Myocyte (in vitro differentiated cells): ENCODE measurements at places on chromosomes 2 and 18.

DNA sequence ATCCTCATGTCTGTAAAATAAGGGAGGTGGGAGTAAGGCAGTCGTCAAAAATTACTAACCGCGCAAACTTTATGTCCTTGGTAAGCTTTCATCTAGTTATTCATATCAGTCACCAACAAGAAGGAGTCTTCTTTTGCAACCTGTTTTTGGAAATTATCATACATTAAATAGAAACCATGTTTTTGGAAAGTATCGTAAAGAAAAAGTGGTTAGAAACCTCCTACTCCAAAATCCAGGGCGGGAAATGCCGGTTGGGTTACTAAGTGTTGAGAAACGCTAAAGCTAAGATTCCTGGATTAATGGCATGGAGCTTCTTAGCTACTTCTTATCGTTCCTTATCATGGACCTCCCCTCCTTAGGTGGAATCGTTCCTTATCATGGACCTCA, 778 bp downstream of the BBS5 start:
- DNase-seq: no peak

- no peak for DNase-seq
Measured at GRCh38 chr2:122478771-122479170, 723.3 kb downstream of the TSN start.

- no peak for DNase-seq
Measured at GRCh38 chr2:175726223-175726622, 275.8 kb downstream of the LNPK start.

DNA sequence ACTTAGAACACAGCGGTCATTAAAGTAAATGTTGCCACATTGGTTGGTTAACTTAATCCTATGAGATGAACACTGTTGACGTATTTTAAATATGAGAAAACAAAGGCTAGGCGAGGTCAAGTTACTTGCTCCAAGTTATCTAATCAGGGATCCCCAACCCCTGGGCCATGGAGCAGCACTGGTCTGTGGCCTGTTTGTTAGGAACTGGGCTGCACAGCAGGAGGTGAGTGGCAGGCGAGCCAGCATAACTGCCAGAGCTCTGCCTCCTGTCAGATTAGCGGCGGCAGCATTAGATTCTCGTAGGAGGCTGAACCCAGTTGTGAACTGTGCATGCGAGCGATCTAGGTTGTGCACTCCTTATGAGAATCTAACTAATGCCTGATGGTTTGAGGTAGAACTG, 878.9 kb downstream of the CPS1 start:
- DNase-seq: no peak

- no peak for DNase-seq
Measured at GRCh38 chr2:197164141-197164754, 146.3 kb downstream of the ANKRD44 start.

DNA sequence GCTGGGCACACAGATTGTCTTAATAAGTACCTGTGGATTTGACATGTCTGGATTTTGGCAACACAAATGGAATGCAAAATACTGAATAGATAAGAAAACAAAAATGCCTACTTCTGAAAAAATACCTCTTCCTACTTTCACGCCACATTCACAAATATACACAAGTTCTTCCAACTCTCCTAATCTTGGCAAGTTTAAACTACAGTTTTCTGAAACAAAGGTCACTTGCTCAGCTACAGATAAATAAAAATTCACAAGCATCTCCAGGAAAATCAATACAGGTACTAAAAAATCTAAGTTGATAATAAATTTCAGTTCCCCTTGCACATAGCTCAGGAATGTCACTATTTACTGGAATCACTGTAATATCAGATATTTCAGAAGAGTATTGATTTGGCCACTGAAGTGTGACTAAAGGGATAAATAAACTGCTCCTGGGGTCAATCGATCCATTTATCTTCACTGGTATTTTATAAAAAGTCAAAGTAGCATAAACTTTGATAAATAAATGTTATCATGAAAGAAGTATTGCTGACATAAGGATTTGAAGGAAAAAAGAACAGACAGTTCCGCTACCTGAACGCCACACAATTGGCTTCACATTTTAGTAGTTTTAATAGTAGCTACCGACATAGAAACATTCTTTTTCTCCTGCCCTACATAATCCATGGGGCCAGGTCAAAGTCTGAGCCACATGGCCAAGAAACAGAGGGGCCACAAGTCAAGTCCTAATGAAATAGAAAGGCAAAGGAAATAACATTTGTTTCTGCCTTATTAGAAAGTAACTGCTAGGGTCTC, 243.1 kb downstream of the AFF3 start:
- no peak for DNase-seq

DNA sequence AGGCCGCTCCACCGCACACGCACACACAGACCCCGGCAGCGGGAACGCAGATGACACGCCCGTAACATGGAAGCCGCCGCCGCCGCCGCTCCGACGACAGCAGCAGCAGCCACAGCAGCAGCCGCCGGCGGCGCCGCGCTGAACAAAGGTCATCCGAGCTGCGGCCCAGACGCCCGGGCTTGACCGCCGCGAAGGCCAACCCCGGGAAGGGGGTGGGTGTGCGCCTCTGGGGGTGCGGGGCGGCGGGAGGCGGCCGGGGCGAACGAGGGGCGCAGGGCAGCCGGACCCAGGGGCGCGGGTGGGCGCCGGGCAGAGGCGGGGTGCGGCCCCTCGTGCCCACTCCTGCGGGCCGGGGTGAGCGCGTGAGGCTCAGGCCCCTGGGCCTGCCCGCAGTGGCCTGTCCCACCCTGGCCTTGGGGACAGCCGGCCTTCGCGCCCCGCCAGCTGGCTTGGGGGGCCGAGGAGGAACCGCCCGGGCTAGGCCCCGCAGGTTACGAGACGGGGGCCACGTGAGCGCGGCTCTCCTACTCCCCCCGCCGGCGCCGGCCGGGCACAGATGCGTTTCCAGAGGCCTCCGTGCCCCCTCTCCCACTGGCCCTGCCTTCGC, 1.0 kb upstream of the ZNF532 start:
- DNase-seq: peak; percentile 55

DNA sequence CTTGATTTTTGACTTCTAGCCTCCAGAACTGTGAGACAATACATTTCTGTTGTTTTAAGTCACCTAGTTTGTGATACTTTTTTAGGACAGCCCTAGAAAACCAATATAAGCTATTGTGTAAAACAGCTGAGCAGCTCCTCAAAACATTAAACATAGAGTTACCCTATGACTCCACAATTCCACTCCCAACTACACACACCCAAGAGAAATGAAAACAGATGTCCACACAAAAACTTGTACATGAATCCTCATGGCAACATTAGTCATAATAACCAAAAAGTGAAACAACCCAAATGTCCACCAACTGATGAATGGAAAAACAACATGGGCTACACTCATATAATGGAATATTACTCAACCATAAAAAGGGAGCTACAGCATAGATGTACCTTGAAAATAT, 32.6 kb downstream of the TNS1 start:
- DNase-seq: no peak

GRCh38 chr2:239180526-239181073, 220.2 kb downstream of the HDAC4 start:
- no peak for DNase-seq

- peak; percentile 88 for DNase-seq
Measured at GRCh38 chr2:223100061-223100511, 48.1 kb downstream of the KCNE4 start.

- no peak for DNase-seq
Measured at GRCh38 chr2:1723397-1724042, 20.8 kb downstream of the PXDN start.

DNA sequence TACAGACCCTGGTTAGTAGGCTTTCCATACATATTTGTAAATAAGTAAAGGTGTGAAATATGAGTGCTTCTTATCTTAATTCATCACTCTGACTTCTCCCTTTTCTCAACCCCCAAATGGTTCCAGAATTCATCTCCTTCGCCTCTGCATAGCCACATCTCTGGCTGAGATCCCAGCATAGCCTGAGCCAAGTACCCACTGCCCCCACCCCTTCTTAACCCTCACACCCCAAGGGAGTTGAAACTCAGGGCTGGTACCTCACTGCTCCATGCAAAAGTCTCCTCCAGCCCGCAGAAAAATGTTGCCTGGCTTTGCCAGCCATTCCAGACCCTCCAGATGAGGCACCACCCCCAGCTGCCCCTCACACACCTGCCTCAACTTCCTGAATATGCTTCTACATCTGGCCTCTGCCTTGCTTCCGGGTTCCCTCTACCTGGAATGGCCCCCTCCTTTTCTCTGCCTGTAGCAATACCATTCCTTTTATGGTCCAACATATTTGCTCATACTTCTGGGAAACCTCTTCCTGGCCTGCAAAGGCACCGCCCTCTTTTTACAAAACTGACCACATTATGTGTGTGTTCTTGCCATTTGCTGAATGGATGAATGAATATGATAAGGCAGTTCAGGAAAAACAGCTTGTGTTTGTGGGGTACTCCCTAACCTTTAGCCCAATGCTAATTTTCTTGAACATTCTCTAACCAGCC, 112.8 kb downstream of the CELF4 start:
- no peak for DNase-seq

- DNase-seq: peak; percentile 67
Measured at GRCh38 chr2:206241736-206242135, 32.7 kb upstream of the ZDBF2 start.

GRCh38 chr2:1738646-1739302, 5.5 kb downstream of the PXDN start:
- DNase-seq: no peak

GRCh38 chr2:188349019-188349418, 57.3 kb downstream of the GULP1 start:
- DNase-seq: no peak

DNA sequence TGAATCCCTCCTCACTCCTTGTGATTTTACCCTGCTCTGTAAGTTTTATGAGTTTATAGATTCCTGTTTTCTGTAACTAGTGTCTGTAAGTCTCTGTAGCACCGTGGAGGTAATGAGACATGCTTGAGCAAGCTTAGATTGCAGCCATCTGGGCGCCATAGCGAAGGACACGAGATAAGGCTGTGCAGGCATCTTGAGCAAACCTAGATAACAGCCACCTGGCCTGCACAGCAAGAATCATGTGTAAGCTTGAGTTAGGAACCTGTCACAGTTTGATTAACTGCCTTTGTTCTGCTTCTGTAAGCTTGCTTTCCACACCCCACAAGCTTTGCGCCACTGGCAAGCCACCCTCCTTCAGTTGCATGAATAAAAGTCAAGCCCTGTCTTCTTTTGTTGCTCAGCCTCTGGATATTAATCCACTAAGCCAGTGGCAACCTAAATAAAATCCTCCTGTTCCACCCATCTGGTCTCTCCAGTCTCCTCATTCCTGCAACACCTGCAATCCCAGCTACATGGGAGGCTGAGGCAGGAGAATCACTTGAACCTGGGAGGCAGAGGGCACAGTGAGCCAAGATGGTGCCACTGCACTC, 270.6 kb upstream of the RGPD4 start:
- no peak for DNase-seq

DNA sequence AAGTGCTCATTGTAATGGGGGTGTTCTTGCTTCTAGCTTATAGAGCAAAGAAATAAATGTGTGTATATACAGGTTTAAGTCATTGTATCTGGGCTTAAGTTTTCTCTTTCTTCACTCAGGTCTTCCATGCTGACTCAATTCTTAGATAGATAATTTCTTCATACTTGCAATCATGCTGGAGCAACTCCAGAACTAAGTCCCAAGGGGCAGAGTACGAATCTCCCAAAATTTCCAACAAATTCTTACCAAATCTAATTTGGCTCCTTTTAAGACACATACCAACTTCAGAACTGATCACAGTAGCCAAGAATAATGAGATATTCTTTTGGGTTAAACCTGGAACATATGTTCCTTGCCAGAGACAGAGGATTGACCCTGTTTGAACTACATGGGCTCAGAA, 4.3 kb upstream of the SPAG16 start:
- no peak for DNase-seq

DNA sequence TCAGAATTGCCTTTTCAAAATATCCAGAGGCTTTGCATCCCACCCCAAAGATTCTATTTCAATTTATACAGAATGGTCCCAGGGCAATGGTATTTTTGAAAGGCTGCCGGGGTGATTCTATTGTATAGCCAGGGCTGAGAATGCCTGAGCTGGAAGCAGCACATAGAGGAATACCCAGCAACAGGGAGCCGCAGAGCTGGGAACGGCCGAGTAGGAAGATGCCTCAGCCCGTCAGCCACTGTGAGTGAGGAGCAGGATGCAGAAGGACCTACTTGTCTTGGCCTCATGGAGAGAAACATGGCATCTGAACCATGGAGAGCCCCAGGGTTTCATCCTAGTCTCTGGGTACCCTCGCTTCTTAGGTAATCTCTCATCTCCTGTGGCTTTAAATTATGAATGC, 170.8 kb upstream of the FHL2 start:
- no peak for DNase-seq

DNA sequence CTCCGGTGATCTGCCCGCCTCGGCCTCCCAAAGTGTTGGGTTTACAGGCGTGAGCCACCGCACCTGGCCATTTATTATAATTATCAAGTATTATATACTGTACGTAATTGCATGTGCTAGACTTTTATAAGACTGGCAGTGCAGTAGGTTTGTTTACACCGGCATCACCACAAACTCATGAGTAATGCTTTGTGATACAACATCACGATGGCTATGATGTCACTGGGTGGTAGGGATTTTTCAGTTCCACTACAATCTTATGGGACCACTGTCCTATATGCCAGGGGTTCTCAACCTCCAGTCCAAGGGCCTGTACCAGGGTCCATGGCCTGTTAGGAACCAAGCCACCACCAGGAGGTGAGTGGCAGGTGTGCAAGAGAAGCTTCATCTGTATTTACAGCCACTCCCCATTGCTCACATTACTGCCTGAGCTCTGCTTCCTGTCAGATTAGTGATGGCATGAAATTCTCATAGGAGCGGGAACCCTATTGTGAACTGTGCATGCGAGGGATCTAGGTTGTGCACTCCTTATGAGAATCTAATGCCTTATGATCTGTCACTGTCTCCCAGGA, 9.4 kb downstream of the SCYGR4 start:
- no peak for DNase-seq

DNA sequence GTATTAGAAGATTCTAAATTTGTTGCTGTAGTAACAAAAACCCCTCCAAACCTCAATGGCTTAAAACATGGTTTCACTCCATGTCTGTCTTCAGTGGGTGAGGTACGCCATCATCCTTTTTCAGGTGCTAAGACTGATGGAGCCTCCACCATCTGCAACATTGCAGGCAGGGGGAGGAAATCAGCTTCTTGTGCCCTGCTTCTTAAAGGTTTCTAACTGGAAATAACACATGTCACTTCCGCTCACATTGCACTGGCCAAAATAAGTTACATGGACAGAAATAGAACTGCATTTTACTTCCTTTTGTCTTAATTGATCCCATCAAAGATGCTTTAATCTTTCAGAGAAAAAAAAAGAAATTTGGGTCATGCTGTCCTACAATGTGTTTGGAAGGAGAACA, 94.1 kb downstream of the GALNT3 start:
- no peak for DNase-seq

GRCh38 chr18:24039671-24040070, 25.1 kb downstream of the TTC39C start:
- no peak for DNase-seq
